ENCODE measurements at places on chromosomes 3 and 15. TPM values are rescaled to one million over a fixed set of nuclear protein-coding genes. Genes with fewer than 3 reads are reported as not detected.
A peak's percentile ranks its signal among the peaks of the same experiment; 100 is the strongest.

DNA sequence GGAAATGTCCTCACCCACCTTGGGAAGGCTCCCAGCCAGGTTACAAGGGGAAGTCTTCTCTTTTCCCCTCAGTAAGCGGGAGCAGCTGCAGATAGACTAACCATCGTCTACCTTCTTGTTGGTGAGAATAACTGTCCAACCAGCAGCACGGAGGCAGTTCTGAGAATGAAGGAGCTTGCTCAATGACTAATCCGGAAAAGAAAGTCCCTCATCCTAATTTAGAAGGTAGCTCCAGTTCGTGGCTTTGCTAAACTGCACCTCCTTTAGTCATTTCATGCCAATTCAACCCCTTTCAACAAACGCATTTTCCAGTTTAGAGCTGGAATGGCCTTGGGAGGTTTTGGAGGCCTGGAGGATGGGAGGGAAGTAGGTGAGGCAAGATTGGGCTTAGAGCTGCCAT lies 527.4 kb upstream of the PROK2 start:
- H3K4me1 ChIP-seq: peaks cover 31% of the 10 kb centered on the region
- no peak overlapping the region for H3K4me3 ChIP-seq
- no peaks in the 10 kb centered on the region for H3K27me3 ChIP-seq
- no peak overlapping the region for H3K27ac ChIP-seq

DNA sequence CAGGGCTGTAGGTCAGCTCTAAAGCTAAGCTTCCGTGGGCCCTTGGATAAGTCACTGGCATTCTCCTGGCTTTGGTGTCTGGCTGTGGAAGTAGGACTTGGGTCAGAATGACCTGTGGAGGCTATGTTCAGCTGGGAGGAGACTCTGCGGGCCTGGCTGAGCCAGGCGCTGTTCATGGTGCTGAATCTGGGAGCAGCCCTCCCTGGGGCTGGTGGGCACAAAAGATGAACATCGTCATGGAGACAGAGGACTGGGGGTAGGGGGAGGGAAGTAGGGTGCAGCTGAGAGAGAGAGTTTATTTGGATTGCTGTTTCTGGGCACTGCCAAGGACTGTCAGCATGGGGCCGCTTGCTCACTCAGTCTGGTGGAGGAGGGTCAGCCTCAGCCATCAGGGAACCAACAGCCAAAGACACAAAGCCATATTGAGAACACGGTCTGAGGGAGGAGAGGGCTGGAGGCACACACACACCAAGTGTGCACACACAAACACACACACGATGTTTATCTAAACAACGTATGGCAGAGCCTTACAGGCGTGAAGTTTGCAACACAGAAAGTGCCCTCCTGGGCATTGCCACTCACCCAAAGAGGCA lies 120.7 kb upstream of the LINGO1 start:
- no peaks in the 10 kb centered on the region for H3K4me1 ChIP-seq
- H3K27me3 ChIP-seq: no peaks in the 10 kb centered on the region
- H3K27ac ChIP-seq: no peak overlapping the region
- no peaks in the 10 kb centered on the region for H3K36me3 ChIP-seq
- DNase-seq: no peak
- no peak overlapping the region for H3K4me3 ChIP-seq

DNA sequence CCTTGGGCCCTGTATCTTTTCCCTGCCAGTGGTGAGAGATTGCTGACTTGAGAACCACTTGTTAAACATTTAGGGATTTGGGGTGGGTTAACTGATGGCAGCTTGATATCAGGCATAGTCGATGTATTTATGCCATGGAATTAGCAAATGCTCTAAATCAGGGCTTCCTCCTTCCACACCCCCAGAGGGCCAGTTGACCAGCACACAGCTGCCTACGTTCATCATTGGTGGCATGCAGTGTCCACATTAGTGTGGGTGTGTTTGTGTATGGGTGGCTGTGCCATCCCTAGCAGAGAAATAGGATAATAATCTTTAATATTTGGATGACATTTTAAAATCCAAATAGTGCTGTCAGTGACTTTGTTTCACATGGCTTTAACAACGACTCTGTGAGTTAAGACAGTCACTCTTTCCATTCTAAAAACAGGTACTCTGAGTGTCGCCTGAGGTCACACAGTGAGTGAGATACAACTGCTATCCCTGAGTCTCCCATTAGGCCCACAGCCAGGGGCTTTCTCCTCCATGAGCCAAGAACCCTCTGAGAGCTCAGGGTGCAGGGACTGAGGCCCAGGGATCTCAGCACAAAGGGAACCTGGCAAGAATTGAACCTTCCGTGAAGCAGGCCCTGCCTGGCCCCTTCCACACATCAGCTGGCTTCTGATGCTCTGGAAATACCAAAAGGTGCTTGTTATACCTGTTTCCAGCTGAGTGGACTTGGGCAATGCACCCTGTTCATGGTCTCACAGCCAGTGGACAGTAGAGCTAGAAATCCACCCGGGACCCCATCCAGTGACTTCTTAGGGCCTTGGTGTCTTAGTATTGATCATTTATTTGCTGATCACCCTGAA lies 4.3 kb upstream of the LTF start:
- H3K4me3 ChIP-seq: no peak overlapping the region
- no peaks in the 10 kb centered on the region for H3K36me3 ChIP-seq
- no peak for DNase-seq
- no peak overlapping the region for H3K27ac ChIP-seq

DNA sequence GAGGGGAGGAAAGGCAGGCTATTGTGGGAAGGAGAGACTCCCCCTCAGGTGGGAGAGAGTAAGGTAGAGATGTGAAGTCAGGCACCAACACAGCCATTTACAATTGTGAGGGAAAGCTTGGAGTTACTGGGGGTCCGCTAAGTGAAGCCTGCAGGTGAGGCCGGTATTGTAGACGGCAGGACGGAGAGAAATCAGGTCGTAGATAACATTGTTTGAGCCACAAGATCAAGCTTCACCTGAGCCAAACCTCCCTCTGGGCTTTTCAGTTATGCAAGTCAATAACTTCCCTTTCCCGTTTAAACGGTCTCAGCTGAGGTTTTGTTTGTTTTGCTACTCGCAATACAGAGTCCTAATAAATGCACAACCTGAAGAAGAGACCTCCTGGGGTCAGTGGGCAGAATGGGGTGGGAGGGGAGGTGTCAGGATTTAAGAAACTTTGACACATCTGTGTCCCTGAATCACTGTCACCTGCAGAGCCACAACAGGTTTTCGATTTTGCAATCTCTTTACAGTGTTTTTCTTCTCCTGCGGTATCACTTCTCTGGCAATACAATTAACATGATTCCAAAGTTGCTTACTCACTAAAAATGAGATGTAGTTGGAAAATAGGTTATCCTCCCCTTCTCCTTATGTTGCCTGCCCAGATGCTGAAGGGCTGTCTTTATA lies 72.0 kb upstream of the GLCE start:
- no peaks in the 10 kb centered on the region for H3K36me3 ChIP-seq
- H3K4me3 ChIP-seq: no peak overlapping the region

- no peaks in the 10 kb centered on the region for H3K27me3 ChIP-seq
- no peak for DNase-seq
- H3K4me3 ChIP-seq: no peak overlapping the region
- H3K27ac ChIP-seq: no peak overlapping the region
- no peaks in the 10 kb centered on the region for H3K4me1 ChIP-seq
Observed at GRCh38 chr15:79076661-79077060, 13.9 kb downstream of the RASGRF1 start.

- H3K4me3 ChIP-seq: peak overlapping the region; percentile 17
- peak overlapping the region; percentile 56 for H3K27ac ChIP-seq
- no peaks in the 10 kb centered on the region for H3K27me3 ChIP-seq
- no peaks in the 10 kb centered on the region for H3K36me3 ChIP-seq
Observed at GRCh38 chr3:194556086-194557056, 69.6 kb upstream of the ATP13A3 start.

DNA sequence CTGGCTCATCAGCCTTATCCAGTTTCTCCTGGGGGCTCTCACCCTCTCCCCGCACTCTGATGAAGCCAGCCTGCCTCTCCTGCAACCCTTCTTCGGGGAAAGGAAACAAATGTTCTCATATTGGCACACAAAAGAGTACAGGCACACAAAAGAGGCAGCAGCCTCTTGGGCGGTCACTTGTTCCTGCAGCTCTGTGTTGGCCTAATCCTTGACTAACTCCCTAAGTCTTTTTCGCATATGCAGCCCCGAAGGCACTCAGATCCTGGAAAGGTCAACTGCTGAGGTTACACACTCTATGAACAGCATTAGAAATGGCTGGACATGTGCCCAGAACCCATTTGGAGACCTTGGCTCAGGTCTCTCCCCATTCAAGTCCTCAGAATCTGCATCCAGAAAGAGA lies 7.4 kb upstream of the CAMP start:
- H3K4me3 ChIP-seq: no peak overlapping the region
- DNase-seq: no peak
- H3K27ac ChIP-seq: no peak overlapping the region
- H3K36me3 ChIP-seq: no peaks in the 10 kb centered on the region
- H3K27me3 ChIP-seq: no peaks in the 10 kb centered on the region

GRCh38 chr3:71393093-71393492 lies 190.4 kb downstream of the FOXP1 start:
- no peaks in the 10 kb centered on the region for H3K36me3 ChIP-seq
- H3K27ac ChIP-seq: no peak overlapping the region

- no peaks in the 10 kb centered on the region for H3K36me3 ChIP-seq
- peaks cover 23% of the 10 kb centered on the region for H3K27me3 ChIP-seq
- H3K4me3 ChIP-seq: no peak overlapping the region
- no peak for DNase-seq
Observed at GRCh38 chr3:50157827-50158529, 2.9 kb downstream of the SEMA3F start.

- H3K4me3 ChIP-seq: no peak overlapping the region
- no peaks in the 10 kb centered on the region for H3K36me3 ChIP-seq
- no peak overlapping the region for H3K27ac ChIP-seq
- DNase-seq: no peak
Observed at GRCh38 chr3:40655551-40655950, 130.8 kb downstream of the ZNF621 start.

DNA sequence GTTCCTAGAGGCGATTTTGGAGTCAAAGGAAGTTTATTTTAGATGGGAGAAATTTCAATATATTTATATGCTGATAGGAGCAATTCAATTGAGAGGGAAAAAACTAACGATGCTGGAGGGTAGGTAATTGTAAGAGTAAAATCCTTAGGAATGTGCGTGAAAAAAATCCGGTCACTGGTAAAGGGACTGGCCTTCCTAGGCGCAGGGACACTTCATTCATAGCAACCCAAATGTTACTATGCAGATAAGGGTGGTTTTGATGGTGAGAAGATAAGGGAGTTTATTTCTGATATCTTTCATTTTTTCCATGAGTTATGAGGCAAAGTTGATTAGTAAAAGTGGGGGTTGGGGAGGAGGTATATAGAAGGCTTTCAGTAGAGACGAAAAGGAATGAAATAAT lies 1.1 kb upstream of the PIAS1 start:
- H3K27ac ChIP-seq: no peak overlapping the region
- DNase-seq: no peak
- no peak overlapping the region for H3K4me3 ChIP-seq
- H3K36me3 ChIP-seq: peaks cover 4% of the 10 kb centered on the region
- peaks cover 16% of the 10 kb centered on the region for H3K4me1 ChIP-seq
- H3K27me3 ChIP-seq: no peaks in the 10 kb centered on the region

- H3K4me1 ChIP-seq: no peaks in the 10 kb centered on the region
- H3K27me3 ChIP-seq: no peaks in the 10 kb centered on the region
- DNase-seq: no peak
Observed at GRCh38 chr3:84637272-84637671, 321.5 kb upstream of the CADM2 start.

GRCh38 chr15:85582131-85583079 lies 202.0 kb downstream of the AKAP13 start:
- H3K4me3 ChIP-seq: no peak overlapping the region
- H3K27me3 ChIP-seq: no peaks in the 10 kb centered on the region
- no peaks in the 10 kb centered on the region for H3K4me1 ChIP-seq
- H3K36me3 ChIP-seq: peaks cover 52% of the 10 kb centered on the region
- no peak for DNase-seq

DNA sequence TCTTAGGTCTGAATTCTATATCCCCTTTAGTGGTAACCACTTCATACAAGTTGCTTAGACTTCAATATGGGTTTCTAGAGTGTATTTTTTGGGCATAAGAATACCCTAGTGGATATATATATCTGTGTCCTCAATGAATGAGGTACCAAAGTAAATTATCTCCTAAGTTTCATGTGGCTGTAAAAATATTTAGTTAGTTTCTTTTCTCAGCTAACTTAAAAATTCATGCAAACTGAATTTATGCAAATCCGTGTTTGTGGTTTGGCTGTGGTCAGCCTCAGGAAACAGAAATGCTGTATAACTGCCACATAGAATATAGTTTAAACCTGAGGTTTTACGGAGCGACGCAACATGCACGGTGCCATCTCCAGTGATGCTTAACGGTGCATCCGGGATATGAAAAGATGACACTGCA lies 80.3 kb downstream of the PEX5L start:
- H3K27ac ChIP-seq: no peak overlapping the region
- H3K4me1 ChIP-seq: no peaks in the 10 kb centered on the region
- DNase-seq: no peak
- H3K4me3 ChIP-seq: no peak overlapping the region
- no peaks in the 10 kb centered on the region for H3K36me3 ChIP-seq
- H3K27me3 ChIP-seq: no peaks in the 10 kb centered on the region

DNA sequence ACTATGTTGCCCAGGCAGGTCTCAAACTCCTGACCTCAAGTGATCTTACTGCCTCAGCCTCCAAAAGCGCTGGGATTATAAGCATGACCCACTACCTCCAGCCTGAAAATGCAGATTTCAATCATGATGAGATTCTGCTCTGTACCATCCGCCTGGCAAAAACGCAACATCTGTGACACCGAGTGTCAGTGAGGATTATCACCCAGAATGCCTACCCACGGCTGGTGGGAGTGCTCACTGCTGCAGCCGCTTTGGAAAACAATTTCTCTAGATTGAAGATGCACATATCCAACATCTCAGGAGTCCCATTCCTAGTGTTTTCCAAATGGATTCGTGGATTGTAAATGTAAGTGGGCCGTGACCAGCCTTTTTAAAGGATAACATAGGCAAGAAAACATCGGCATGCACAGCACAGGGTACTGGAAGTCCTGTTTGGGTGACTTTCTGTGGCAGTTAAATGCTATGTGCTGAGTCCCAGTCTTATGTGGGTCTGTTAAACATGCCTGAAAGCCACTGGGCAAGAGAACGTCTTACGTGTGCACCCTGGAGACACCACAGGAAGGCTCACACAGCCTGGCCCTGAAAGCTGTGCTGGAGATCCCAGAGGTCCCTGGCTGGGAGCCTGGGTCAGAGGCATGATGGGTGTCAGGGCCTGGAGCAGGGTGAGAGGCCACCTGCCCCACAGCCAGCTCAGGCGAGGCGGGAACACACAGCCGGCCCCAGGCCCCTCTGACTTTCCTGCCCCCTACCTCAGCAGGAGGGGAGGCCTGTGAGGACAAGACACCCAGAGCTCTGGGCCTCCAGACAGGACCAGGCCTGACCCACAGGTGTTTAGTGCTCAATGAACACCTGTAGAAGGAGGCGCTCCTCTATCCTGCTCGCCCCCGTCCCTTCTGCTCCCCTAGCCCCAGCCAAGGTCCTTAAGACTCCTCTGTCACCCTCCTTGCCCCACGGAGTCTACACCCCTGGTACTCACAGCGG lies 918 bp downstream of the PRSS50 start:
- H3K4me3 ChIP-seq: no peak overlapping the region
- H3K4me1 ChIP-seq: no peaks in the 10 kb centered on the region
- no peaks in the 10 kb centered on the region for H3K27me3 ChIP-seq
- no peak overlapping the region for H3K27ac ChIP-seq

The MCTP2 gene
- total RNA-seq: 0.72 TPM

The CHCHD4 gene
- total RNA-seq: 17.3 TPM

The LINGO1 gene
- total RNA-seq: not detected

The SLC7A14 gene
- total RNA-seq: not detected

The RPUSD3 gene
- total RNA-seq: 49.5 TPM

The DAZL gene
- not detected for total RNA-seq

The RASL12 gene
- 181 TPM for total RNA-seq

The EHD4 gene
- 26.8 TPM for total RNA-seq

The KLF15 gene
- 0.50 TPM for total RNA-seq

The TMEM266 gene
- total RNA-seq: 0.21 TPM

The CACNA2D3 gene
- total RNA-seq: not detected
